IMR-90 (cell line): ENCODE measurements at places on chromosomes 12 and 14.

GRCh38 chr14:67889455-67889854 is 69.9 kb downstream of the RAD51B start:
- no peaks in the 10 kb centered on the region for H3K4me1 ChIP-seq
- no peak overlapping the region for H3K4me3 ChIP-seq
- no peak for DNase-seq

GRCh38 chr12:3491938-3492792 is 1.2 kb downstream of the PRMT8 start:
- no peak overlapping the region for H3K4me3 ChIP-seq
- no peaks in the 10 kb centered on the region for H3K4me1 ChIP-seq
- no peaks in the 10 kb centered on the region for H3K36me3 ChIP-seq
- H3K27me3 ChIP-seq = peaks cover 43% of the 10 kb centered on the region

- DNase-seq = no peak
- H3K27ac ChIP-seq = no peak overlapping the region
- H3K4me1 ChIP-seq = no peaks in the 10 kb centered on the region; the same call in 1 of the 2 replicates
- H3K4me3 ChIP-seq = no peak overlapping the region
- H3K27me3 ChIP-seq = peaks cover 26% of the 10 kb centered on the region
Measured at GRCh38 chr14:75482366-75482765, 39.9 kb upstream of the BATF start.

GRCh38 chr12:52794479-52795331 is 1.2 kb downstream of the KRT3 start:
- peak; percentile 37 for DNase-seq
- no peak overlapping the region for H3K4me3 ChIP-seq
- H3K27ac ChIP-seq = no peak overlapping the region
- H3K36me3 ChIP-seq = no peaks in the 10 kb centered on the region

GRCh38 chr12:57811028-57811755 is 7.3 kb downstream of the AVIL start:
- H3K27me3 ChIP-seq = no peaks in the 10 kb centered on the region
- no peak for DNase-seq
- no peak overlapping the region for H3K27ac ChIP-seq
